ENCODE measurements at places on chromosomes 5 and 9. TPM values are rescaled to one million over a fixed set of nuclear protein-coding genes. Genes with fewer than 3 reads are reported as not detected.

GRCh38 chr9:38096238-38096805 lies 27.3 kb upstream of the SHB start:
- no peak for DNase-seq

Gene CCNJL
- 6.5 TPM for total RNA-seq

DNA sequence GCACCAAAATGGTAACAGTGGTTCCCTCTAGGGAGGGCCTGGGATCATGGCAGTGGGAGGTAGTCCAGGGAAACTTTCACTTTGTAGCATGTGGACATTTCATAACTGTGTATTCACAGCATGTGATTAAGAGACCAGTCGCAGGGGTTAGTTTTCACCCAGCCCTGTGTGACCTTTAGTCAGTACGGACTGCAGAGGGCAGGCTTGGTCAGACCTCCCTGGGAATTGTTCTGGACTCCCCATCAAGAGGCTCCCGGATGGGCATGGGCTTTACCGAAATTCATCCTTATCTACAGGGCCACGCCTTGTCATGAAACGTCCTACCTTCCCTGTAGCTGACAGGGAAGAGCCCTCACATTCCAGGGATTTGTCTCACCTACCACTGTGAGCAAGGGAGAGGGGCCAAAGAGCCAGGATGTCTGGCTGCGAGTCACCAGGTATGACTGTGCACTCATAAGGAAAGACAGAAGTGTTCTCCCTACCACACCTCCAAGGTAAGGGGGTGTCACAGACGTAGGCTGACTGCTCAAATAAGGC lies 19.9 kb downstream of the GPX3 start:
- DNase-seq: no peak

- DNase-seq: no peak
These were observed 873 bp downstream of the C9orf50 start for GRCh38 chr9:129619787-129620668.

- no peak for DNase-seq
These were observed 301.0 kb downstream of the RASEF start for GRCh38 chr9:82761956-82762355.

Gene F12
- total RNA-seq: 6.5 TPM

DNA sequence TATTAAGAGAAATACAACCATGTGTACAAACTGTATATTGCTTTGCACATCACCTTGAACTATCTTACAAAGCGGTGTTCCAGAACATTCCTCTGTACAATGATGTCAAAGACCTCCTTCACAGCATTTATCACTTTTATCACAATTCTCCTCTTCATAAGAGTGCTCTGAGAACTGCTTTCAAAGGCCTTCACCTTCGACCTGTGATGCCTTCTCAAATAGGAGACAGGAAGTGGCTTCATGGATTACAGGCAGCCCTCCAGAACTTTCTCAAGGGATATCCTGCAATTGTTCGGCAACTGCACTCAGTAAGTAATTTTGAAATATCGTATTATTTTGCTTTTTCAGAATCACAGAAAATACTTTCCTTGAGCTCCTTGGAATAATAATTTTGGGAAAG lies 68.0 kb upstream of the IL7R start:
- DNase-seq: no peak

Gene C5orf63
- total RNA-seq: 6.8 TPM

GRCh38 chr9:116992865-116993264 lies 305.8 kb downstream of the TRIM32 start:
- no peak for DNase-seq

Gene CCDC187
- total RNA-seq: 0.05 TPM

DNA sequence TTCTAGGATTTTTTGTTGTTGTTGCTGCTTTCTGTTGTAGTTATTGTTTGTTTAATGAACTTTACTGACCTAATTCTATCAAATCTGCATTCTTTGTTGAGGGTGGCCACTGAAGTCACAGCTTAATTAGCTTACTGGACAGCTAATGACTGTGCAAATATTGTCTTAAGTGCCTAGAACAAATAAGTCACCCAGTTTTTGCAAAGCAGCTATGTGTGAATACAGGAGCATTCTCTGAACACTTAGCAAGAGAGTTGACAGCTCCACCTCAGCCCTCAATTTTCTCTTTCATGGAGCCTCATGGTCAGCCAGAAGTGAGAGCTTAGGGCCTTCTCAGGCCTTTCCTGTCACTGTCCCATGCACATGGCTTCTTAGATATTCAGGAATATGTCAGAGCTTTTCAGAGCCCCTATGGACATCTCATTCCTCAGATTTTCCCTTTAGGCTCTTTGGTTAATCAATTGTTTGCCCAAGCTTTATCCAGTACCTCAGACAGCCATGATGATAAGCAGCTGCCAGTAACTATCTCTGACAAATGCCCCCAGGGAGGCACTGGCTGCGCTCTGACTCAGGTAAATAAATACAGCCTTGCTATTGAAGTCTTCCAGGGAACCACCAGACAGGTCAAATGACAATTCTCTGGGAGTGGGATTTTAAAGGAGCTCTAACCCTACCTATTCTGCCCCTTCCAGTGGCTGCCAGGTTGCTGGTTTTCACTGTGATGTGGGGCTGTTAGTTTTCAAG lies 241.4 kb upstream of the IL12B start:
- no peak for DNase-seq

DNA sequence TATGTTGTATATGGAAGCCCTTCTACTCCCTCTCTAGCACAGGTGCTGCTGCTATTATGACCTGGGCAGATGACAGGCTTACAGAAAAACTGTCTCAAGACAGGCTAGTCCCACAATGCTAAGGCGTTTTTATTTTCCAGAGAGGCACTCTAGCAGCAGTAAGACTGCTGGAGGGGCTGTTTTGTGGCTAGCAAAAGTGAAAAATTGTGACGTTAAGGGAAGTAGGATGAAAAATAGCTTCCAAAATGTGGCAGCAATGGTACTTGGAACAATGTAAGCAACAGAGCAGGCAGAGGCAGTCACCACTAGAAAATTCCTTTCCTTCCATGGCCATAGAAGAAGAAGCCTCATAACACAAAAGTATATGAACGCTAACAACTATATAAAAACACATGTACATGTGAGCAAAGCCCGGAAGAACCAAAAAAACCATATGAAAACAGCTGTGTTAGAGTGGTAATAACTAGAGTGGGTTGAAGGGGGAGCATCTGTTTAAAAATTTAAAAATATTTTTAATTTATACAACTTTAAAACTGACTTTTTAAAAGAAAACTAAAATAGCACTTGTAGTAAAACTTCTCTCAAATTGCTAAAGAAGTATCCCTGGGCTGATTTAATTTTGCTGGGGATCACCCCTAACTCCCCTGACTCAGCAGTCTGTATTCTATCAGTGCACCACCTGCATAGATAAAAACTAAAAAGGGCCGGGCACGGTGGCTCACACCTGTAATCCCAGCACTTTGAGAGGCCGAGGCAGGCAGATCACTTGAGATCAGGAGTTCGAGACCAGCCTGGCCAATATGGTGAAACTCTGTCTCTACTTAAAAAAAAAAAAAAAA lies 30.6 kb downstream of the CLINT1 start:
- DNase-seq: no peak

Measured in SJCRH30 (cell line).